ENCODE measurements at places on chromosomes 3 and 15.
A peak's percentile ranks its signal among the peaks of the same experiment; 100 is the strongest.

DNA sequence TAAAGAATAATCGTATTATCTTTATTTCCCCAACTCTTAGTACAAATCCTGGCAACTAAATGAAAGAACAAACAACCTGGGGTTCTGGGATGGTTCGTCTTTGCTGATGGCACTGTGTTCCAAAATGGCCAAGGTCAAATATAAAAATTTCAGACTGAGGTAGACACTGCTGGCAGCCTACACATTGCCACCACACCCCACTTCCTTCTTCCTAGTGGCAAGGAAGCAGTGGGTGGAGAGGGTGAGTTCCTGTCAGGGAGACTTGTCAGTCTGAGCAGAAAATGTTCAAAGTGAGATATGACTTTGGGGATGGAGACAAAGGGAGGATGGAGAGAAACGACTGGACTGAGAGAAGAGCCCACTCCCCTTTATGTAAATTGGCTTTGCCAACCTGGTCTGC, 69.6 kb downstream of the LMCD1 start:
- no peak for DNase-seq

GRCh38 chr15:63902671-63903035, 68.9 kb upstream of the HERC1 start:
- DNase-seq = no peak

DNA sequence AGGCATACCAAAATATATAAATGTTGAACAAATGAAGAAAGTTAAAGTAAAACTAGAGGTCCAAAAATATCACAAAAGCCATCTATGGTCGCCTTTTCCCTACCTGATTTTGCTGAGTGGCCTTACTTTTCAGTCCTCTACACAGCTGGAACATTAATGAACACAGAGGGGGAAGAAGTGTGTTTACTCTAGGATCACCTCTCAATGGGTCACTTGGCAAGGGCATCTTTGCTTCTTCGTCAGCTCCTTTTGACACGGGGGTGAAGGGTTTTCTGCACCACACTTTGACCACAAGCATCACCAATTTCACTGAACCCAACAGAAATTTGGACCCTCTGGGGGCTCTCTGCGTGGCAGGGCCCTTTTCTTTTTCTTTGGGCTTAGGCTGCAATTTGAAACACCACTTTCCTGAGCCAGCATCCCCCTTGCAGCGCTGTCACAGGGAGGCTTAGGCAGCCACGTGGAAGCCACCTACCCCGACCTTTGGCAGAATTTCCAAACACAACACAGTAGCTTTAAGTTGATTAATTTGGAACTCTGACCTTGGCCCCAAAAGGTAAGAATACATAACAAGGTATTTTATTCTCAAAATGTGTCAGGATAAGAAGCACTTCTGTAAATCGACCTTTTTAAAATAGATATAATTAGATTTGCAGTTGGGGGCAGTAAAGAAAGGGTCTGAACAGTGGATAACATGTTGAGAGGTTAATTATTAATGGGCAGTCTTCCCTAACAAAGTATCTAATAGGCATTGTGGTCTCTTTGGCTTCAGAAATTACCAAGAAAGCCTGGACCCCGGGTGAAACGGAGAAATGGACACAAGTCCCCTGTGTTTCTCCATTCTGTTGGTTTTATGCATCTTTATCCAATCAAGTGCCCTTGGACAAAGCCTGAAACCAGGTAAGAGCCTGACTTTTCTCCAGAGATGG, at the start of gene LIPC:
Gene LIPC, plus strand, starts transcription at position 771 of the 929 bp plus-strand sequence. Its CDS starts 42 bp downstream, at position 813.
- no peak for DNase-seq

- DNase-seq = no peak
Observed at GRCh38 chr3:174777813-174778212, 81.3 kb upstream of the NAALADL2 start.

DNA sequence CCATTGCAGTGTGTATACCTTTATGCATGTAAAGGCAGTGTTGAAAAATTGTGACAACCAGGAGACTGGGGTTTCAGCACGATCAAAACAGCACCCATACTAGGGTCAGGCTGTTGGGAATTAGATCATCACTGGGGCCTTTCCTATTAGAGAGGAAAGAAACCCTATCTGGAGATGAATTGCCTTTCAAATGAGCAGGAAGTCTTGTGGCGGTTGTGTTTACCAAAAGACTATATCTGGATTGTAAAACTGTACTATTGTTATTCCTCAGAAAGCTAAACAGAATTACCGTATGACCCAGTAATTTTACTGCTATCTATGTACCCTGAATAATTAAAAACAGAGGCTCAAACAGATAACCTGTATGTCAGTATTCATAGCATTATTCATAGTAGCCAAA, 10.1 kb downstream of the UBE2E1 start:
- DNase-seq = no peak

DNA sequence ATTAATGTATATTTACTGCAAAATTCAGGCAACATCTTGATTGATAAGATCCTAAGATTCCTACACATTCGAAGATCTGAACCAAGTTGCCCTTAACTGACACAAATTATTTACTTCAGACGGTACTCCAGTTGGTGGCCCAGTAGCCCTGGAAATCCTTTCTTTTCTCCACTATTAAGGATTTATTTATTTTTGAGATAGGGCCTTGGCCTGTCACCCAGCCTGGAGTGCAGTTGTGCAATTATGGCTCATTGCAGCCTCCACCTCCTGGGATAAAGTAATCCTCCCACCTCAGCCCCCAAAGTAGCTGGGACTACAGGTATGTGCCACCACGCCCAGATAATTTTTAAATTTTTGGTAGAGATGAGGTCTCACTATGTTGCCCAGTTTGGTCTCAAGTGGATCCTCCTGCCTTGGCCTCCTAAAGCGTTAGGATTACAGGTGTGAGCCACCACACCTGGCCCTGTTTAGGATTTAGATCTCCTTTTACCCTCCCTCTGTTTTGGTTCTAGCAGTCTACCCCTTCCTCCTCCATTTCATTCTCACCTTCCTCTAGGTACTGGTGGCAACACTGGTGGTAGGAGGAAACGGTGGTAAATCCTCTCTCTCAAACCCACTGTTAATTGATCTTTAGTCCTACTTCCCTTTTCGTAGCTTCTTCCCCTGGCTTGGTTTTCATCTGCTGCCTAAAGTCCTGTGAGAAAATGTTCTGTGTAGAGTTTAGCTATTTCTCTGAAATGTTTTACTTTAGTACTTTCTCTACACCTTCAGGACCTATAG, 12.7 kb upstream of the ZNF609 start:
- DNase-seq = no peak

DNA sequence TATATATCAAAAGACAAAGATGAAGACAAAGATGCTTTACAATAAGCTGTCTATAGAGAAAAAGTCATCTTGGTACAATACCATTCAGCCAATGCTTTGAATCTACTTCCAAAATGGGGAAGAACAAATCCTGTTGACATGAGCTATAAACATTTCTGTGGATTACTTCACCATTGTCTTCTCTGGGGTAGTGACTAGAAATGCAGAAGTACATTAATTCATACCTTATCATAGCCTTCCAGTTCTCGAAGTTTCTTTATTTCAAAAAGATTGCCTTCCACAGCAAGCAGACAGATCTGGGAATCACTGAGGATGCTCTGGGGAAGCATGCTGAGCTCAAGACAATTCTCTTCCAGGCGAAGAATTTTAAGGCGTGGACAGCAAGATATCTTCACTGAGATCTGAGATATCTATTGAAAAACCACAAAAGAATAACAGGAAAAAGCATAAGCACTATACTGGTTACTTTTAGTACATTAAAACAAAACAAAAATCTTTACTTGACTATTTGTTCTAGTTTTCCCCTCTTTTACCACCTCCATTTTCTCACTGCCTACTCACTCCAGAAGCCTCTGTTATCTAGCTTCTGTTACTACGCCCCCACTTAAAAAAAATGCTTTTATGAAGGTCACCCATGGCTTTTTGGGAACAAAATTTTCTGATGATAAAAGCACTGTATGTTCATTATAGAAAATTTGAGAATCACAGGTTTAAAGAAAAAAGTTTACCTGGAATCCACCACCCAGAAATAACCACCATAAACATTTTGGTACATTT, 3.6 kb downstream of the LRRC57 start:
- DNase-seq = no peak

- no peak for DNase-seq
Observed at GRCh38 chr3:58178528-58179234, 32.1 kb downstream of the DNASE1L3 start.

DNA sequence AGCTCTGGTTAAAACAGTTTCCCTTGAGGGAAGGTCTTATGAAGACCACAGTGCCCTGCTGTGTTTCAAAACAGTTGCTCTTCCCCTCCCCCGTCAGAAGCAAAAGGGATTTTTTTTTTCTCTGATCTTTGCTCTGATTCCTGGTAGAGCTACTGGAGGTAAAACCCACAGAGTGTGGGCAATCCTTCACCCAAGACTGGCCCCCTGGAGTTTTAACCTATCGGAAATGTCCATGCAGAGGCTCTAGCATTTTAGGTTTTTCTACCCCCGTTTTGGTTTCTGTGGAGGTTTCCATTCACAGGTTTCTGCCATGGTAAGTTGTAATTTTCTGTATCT, 27.7 kb downstream of the GRM2 start:
- DNase-seq = no peak

- DNase-seq = no peak
Observed at GRCh38 chr3:21755896-21756295, 4.9 kb upstream of the ZNF385D start.

GRCh38 chr15:70036585-70037291, 61.0 kb downstream of the TLE3 start:
- DNase-seq = peak; percentile 78

- DNase-seq = no peak
Observed at GRCh38 chr3:150739200-150739863, 23.6 kb downstream of the SIAH2 start.

DNA sequence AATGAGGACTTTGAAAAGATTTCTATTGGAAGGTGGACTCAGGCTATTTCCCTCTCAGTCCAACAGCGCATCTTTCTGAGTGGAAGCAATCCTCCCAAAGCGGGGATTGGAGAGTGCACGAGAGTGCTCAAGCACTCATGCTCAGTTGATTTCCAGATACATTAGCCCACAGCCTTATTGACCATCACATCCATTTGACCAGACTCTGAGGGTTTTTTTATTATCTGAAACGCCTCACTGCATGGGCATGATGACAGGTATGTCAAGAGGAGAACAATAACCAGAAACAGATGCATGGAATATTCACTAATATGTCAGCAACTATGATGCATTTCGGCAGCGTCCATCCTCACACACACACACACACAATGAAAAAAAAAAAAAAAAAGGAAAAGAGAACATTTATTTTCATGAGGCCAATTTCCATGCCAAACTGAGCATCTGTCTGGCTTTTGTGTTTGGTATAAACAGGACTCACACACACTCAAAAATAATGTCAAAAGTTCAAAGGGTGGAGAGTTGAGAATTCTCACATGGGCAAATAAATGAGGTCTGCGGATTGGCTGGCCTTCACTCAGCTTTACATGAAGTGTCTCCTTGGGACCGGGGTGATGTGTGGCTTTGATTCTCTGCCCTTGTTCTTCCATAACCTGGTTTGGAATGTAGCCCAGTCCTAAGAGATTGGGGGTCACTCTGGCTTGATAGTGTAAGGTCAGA, 371.6 kb downstream of the MCTP2 start:
- DNase-seq = no peak

DNA sequence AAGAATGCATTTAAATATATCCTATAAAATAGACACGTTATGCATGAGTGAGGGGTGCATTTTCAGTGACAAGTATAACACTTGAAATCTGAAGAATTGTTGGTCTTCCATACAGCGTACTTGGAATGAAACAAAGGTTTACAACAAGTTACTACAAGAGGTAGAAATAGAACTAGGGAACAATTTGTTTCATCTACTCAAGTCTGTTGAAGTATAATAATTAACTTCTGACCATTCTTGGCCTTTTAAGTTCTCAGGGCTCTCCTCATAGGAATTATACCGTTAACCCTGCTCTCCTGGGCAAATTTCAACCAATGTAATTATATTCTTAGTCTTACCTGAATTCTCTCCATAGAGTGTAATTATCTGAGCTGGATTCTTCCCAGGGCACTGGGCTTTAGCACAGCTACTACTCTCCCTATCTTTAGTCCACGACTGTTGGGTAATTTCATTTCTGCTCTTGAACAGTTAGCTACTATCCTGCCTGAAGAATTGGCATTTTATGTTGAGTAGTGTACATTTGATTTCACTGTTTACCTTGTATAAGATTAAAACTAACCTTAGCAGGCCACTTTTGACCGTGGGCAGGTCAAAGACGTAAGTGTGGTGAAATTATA, 100.6 kb downstream of the UBE2E2 start:
- DNase-seq = no peak

GRCh38 chr3:74465715-74466410, 148.6 kb downstream of the CNTN3 start:
- no peak for DNase-seq

DNA sequence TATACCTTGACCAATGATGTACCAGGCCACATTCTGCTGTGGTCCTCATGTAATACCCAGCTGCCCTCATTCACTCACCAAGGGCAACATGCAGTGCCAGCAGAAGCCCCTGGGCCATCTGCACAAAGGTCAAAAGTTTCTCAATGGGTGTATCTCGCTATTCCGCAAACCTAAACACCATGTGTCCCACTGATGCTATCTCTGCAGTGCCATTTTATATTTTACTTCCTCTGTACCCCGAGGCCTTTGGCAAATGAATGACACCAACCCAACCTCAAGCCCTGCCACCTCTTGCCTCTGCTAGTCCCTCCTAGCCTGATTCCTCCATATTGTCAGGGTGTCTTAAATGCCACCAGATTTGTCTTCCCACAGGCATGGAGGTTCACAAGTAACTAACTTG, 59.2 kb downstream of the AAGAB start:
- no peak for DNase-seq

DNA sequence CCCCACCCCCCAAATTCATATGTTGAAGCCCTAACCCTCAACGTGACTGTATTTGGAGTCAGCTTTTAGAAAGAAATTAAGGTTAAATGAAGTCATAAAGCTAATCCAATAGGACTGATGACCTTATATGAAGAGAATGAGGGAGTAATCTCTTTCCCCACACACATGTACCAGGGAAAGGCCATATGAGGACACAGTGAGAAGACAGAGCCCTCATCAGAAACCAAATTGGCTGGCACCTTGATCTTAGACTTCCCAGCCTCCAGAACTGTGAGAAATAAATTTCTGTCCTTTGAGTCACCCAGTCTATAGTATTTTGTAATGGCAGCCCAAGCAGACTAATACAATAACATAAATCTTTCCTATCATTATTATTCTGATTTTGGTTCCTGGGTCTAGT, 194.7 kb upstream of the NANOGP8 start:
- DNase-seq = no peak

- DNase-seq = peak; percentile 1
Observed at GRCh38 chr3:24756101-24756888, 261.6 kb upstream of the THRB start.

- DNase-seq = no peak
Observed at GRCh38 chr3:189449084-189449483, 182.1 kb upstream of the TP63 start.

GRCh38 chr15:29785642-29786041, 36.6 kb downstream of the TJP1 start:
- no peak for DNase-seq

GRCh38 chr3:70808881-70809280, 496.4 kb upstream of the MDFIC2 start:
- no peak for DNase-seq

GRCh38 chr3:74479915-74480314, 134.5 kb downstream of the CNTN3 start:
- DNase-seq = no peak

Data from NCI-H774 (cell line).